ENCODE measurements at places on chromosomes 2 and 18. TPM values are rescaled to one million over a fixed set of nuclear protein-coding genes. Genes with fewer than 3 reads are reported as not detected.

SLC5A7 gene
- not detected for total RNA-seq

SMAD4 gene
- 298 TPM for total RNA-seq

NEU2 gene
- total RNA-seq = not detected

TRIM43B gene
- not detected for total RNA-seq

SERPINB13 gene
- total RNA-seq = not detected

DNA sequence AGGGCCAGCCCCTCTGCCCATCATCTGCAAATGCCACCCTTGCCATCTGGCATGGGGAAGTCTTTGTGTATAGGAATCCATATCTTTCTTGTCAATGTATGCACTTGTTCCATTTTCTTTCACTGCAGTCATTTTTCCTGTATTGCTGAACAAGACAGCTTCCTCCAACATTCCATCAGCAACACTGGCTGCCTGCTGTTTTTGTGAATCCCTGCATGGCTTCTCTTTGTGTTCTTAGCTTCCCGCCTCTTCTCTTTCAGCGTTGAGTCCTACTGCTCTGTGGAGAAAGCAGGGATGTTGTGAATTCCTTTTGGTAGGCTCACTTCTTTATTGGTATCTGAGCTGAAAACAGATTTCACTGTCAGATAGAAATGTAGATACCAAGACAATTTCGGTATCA lies 150.0 kb downstream of the LPIN1 start:
- no peak for DNase-seq

- no peak for DNase-seq
Measured at GRCh38 chr2:98556344-98557033, 51.8 kb downstream of the COA5 start.

- no peak for DNase-seq
Measured at GRCh38 chr2:233135421-233135820, 75.3 kb downstream of the INPP5D start.

DNA sequence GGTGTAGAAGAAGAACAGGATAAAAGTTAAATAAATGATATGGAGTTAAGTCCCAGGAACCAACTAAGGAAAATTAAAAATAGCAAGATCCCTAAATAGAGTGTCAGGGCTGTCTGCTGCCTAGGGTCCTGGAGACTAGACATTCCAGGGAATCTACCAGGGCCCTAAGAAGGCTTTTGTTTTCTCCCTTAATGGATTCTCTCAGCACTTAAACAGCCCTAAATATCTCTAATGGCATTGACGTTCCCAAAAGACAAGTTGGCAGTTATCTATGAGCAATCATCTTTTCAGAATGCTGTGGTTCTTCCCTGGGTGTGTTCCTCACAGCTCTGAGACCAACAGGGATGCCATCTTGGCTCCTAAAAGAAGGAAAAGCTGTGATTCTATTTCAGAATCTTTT lies 616.3 kb downstream of the EPHA4 start:
- no peak for DNase-seq

GRCh38 chr2:174699993-174700766 lies 64.1 kb downstream of the CHRNA1 start:
- peak; percentile 73 for DNase-seq

DNA sequence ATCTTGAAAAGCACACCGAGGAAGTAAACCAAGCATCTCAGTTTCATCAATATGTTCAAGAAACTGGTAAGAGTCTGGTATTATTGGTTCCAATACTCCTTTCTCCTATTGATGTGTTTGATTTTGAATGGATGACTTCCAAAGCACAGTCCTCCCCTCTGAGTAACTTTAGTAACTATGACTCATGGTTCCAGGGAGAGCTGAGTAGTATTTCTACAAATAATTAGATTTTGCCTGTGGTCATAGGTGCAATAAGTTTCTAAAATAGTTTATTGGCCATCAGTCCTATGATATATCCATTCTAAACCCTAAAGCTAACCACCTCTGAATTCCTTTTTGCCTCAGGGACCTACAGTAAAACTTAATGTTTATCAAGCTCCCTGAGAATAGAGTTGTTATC lies 352.4 kb downstream of the XIRP2 start:
- DNase-seq = no peak

- no peak for DNase-seq
Measured at GRCh38 chr2:174240097-174240496, 8.2 kb downstream of the OLA1 start.

DNA sequence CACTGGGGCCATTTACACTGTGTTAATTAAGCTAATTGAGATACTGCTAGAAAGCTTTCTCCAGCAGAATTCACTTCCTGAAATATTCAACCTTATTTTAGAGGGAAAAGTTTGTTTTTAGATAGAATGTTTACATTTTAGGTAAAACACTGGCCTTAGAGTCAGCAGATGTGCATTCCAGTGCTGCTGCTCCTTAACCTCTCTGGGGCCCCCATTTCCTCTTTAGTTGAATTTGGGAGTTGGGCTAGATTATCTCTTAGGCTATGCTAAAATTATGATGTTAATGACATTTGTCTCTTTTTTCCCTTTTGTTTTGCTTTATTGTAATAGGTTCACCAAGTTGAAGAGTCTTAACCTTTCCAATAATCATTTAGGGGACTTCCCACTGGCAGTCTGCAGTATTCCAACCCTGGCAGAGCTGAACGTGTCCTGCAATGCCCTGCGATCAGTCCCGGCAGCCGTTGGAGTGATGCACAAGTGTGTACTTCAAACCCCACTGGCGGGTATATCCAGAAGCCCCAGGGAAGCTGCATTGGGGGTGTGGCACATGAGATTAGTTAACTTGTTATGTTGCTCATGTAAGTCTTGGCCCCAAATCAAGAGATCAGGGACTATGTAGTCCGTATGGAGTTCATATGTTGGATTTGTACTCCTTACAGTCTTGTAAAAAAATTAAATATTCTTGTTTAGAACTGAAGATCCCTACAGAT lies 179.5 kb downstream of the PHLPP1 start:
- DNase-seq = no peak

DNA sequence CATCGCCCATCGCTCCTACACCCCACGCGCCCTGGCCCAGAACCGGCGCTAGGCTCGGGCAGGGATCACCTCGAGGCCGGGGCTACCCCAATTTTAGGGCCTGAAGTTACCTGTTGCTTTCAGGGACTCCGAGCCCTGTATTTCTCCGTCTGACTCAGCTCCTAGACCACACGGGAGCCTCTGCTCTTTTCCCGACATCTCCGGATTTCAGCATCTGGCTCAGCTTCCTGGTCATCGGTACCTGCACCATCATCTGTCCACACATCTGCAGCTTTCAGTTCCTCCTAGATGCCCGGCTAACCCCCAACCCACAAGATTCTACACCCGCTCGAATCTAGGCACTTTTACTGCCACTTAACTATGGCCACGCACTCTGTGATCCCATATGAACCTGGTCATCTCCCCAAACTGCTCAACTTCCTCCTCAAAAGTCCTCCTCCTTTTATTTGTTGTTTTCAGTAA lies 12.1 kb upstream of the HMSD start:
- no peak for DNase-seq

DNA sequence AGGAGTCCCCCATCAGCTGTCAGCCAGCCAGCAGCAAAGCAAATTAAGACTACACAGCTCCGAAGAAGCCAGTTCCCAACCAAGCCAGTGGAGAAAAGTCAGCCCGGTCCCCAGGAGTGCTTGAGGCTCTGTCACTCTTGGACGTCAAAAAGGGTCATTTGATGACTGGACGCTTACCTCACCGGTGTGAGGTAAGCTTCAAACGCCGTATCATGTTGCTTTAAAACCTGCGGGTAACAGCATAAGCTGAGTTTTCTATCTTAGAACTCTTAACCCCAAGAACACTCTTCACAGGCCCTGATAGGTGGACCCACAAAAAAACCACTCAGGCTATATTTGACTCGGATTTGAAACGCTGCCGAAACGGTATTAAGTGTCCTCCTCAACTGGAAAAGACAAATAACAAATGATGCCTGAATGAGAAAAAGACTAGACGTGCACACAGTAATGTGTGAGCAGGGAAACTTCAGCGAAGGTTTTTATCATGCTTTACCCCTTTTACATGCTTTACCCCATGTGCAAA lies 682 bp upstream of the LNPK start:
- DNase-seq = no peak

GRCh38 chr2:217932803-217933616 lies 69.8 kb downstream of the TNS1 start:
- DNase-seq = peak; percentile 50
